ENCODE measurements at places on chromosomes 1 and 21.

GRCh38 chr1:92544756-92545165 is 58.0 kb upstream of the GFI1 start:
- DNase-seq: peak; percentile 99

- no peak for DNase-seq
Measured at GRCh38 chr1:234584420-234584805, 25.6 kb downstream of the IRF2BP2 start.

- DNase-seq: no peak
Measured at GRCh38 chr1:156592910-156593660, 1.5 kb downstream of the NAXE start.

GRCh38 chr1:237851210-237851845 is 39.4 kb downstream of the ZP4 start:
- DNase-seq: peak; percentile 68

GRCh38 chr1:20949871-20950590 is 162.9 kb upstream of the HP1BP3 start:
- no peak for DNase-seq

DNA sequence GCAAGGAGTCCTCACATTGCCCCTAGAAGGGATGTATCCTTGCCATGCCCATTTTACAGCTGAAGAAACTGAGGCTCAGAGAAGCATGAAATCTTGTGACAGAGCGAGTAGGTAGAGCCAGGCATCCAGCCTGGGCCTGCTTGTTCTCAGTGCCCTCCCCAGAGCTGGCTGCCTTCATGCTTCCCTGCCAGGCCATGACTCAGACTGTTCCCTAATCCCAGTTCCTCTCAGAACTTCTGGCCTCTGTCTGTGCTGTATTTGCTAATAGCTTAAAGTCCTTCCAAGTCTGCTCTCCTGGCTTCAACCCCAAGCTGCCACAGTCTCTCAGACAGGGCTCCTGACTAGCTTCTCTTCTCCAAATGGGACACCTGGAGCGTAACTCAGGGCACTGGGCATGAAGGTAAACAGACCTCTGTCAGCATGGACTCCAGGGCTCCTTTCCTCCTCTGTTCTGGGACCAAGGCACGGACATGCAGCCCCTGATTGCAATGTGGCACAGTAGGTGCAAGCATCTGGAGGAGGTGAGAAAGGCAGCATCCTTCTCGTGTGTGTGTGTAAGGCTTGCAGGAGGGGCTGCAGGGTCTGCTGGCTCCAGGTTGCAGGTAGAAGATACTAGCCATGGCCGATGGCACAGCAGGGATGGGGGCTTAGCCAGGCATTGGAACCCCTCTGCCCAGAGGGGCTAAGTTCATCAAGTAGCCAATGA is 122.7 kb downstream of the HMGB4 start:
- DNase-seq: no peak

GRCh38 chr1:152141971-152142584 is 16.9 kb downstream of the RPTN start:
- DNase-seq: peak; percentile 82

GRCh38 chr1:201566933-201567801 is 28.2 kb downstream of the NAV1 start:
- DNase-seq: peak; percentile 81

DNA sequence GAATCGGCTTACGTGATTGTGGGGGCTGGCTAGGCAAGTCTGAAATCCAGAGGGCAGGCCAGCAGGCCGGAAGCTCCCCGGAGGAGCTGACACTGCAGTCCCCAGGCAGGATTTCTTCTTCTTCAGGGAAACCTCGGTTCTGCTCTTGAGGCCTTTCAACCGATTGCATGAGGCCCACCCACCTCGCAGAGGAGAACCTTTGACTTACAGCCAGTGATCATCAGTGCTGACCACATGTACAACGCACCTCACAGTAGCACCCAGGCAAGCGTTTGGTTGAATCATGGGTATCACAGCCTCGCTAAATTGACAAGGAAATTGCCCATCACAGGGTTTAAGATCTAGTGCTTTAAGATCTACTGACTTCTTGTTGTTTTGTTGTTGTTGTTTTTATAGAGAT is 23.6 kb upstream of the GPR157 start:
- DNase-seq: no peak

DNA sequence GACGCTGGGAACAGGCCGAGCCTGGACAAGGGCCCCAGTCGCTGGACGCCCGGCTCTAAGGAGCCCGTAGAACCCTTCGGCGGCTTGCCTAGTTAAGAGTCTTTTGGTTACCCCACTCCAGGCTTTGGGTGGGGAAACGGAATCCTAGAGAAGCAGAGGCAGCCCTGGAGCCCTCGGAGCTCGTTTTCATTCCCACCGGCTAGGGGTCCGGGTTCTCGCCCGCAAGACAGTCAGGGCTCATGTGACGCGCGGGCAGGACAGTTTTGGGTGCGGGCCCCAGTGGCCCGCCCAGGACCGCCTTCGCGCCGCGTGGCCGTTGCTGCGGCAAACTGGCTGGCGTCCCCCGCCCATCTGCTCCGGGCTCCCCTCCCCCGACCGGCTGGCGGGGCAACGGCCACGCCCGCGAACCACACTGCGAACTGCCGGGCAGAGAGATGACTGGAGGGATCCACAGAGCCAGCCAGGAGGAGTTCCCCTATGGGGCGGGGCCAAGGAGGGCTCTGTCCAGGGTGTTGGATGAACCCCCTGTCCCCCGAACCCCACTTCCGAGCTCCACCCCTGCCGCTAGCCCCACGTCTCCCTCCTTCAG is 829 bp upstream of the HES2 start:
- peak; percentile 81 for DNase-seq

DNA sequence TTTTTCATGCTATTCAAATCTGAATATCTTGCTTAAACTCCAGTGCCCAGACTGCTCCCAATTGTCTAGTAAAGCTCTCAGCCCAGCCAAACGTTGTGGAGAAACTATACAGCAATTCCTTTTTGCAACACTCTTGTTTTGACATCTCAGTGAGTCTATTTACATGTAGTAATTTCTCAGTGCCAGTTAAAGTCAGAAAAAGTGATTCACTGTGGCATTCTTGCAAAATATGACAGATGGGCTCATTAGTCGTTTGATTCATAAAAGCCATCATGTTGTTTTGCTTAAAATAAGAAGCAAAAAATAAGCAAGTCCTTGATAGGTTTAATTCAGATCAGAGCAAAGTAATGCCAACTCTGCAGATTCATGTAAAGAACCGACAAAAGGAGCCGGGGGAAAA is 20.7 kb upstream of the TMPRSS15 start:
- no peak for DNase-seq

DNA sequence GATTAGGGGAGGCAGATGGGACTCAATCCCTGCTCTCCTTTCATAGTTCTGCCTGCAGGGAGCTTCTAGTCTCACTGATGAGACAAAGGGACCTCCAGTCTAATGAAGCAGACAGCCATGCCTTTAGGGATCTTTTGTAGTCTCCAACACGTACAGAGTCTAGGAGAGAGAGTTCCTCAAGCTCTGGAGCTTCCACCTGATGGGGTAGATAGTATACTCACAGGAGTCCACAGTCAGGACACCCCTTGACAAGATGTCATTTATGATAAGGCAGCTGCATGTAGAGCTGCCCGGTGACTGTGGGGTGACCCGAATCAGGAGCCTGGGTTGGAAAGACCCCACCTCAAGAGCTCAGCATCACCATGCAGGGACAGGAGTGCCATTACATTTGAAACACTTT is 55.3 kb upstream of the CNTN2 start:
- DNase-seq: no peak
